ENCODE measurements at places on chromosomes 5 and 9.

GRCh38 chr5:149113669-149114068 lies 27.6 kb upstream of the ABLIM3 start:
- no peak for DNase-seq

DNA sequence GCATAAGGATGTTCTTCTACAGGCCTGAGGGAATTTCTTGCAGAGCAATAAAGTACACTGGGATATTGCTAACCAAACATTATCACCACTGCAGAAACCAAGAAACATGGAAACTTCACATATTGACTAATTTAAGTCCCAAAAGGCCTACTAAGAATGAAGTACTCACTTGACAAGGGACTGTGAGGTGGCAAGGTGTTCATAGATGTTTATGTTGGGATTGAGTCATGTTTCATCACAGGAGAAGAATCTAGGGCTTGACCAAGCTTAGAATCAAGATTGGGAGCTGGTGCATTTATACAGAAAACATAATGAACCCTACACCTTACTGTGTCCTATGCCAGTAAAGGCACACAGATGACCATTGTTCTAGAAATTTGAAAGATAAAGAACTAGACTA lies 56.7 kb upstream of the GAS1 start:
- no peak for DNase-seq

DNA sequence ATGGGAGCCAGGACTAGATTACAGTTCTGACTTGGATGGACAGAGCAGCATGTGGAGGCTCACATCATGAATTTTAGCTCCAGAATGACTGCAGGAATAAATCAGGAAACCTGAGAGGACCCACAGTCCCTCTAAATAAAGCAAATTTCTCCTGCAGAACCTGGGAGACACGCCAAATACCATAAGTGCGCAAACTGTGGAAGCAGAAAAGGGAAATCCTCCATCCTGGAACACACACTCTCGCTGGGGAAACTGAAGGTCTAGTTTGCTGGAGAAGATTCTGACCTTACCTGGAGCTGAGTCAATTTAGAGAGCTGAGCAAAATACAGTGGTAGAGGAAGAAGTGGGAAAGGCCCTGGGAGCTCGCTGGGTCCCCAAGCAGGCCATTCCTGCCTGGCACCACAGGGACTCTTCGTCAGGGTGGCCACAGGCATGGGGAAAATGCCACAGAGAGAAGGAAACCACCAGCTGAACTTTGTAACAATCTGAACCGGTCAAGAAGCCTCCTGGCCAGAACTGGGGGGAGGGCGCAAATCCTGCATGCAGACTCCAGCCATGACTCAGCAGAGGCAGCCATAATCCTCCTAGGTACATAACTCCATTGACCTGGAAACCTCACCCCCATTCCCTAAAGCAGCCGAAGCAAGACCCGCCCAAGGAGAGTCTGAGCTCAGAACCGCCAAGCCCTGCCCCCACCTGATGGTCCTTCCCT lies 390.9 kb downstream of the LRRC70 start:
- no peak for DNase-seq

GRCh38 chr9:127182901-127183746 lies 60.7 kb upstream of the ANGPTL2 start:
- DNase-seq = no peak

DNA sequence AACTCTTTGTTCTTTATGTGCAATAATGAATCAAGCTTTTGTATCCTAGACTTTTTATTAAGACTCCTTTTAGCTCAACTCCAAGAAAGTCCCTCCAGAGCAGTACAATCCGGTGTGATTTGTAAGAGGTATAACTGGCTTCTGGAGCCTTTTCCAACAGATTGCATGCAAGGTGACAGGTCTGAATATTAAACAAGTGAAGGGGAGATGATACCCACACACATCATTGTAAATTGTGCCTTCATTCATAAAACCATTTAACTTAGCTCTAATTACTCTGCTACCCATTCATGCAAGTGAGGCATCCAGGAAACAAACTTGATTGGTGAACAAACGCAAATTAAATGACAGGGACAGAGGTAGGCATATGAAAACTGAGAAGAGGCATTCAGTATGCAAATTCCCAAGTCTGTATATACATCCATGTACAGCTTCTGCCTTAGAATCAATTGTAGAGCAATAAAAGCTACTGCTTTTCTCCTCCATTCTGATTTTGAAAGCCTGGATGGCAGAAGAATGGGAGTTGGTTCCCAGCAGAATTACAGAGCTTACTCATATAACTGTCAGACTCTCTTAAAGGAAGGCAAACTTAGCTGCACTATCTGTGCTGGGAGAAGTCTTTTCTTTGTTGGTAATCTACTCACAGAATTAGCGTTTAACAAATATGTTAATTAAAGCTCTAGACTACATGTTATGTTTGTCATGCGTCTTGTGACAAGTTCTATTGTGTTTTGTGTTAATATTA lies 261.0 kb upstream of the CDH6 start:
- no peak for DNase-seq

DNA sequence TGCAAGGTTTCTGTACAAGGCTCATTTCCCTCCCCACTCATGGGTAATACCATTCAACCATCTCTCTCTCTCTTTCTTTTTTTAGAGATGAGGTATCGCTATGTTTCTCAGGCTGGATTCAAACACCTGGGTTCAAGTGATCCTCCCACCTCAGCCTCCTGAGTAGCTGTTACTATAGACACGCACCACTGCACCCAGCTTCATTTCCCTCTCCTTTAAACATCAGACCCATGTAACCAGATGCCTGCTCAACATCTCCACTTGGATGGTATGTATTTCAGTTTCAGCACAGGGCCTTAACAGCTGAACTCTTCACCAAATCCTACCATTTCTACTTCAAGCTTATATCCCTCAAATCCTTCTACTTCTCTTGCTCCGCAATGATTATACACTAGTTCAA lies 117.4 kb downstream of the SSBP2 start:
- no peak for DNase-seq

DNA sequence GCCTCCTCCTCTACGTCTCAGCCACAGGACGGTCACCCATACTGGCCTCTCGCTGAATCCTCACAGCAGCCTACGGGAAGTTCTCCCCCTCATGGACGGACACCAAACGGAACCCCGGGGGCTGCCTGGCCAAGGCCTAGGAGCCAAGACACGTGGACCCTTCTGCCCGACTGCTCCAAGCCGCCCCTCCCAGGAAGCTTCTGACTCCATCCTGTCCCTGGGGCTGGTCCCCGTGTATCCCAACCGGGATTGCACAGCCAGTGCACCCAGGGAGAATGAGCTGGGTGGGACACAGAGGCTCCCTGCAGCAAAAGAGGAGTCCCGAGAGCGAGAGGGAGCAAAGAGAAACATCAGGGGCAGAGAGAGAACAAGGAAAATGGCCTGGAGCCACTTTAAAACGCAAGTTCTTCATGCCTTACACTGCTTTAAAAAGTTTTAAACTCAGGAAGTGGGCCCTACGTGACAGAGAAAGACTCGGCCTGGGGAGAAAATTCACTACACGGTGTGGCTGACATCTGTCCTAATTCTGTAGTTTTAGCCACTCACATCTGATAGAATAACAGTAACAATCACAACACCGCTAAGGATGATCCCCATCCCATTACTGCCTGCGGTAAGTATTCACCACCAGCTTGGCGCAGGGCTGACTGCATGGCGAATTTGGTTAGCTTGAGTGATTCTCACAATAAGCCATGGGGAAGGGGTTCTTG lies 3.0 kb downstream of the FAM78A start:
- no peak for DNase-seq

GRCh38 chr5:127871503-127872153 lies 168.4 kb downstream of the CCDC192 start:
- no peak for DNase-seq

DNA sequence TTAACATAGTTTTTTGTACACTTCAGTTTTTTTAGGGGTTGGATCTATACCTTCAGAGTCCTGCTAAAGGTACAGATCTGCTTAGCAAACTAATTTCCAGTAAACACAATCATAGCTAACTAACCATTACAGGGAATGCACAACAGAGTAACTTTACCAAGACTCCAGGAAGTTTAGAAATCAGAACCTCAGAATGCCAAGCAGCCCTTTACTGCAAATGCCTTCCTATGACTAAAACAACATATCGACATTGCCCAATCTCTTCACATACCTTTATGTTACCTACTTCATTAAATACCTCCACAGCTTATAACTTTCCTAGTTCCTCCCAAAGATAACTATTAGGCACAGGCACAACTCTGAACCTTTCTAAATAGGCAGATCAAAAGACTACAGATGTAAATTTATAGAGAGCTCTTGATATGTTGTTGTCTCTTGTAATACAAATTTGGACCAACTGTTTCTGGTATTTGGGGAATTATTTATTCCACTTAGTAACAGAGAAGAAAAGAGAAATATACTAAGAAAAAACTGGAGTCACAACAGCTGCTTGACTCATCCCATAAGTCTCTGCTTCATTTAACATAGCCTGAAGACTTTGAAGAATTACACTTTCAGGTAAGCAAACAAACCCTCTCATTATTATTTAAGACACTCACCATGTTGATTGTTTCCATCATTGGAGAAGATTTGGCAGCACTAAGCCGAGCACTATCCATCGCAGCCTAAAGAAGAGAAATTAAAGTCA lies 46.0 kb upstream of the OR2K2 start:
- no peak for DNase-seq

GRCh38 chr5:181114844-181115778 lies 15.9 kb downstream of the OR2V1 start:
- peak; percentile 39 for DNase-seq

Measured in left kidney (tissue), 8 donors.